Smooth muscle cell of the brain vasculature (primary cell): ENCODE measurements at places on chromosomes 16 and 17.

GRCh38 chr17:69779378-69780214 lies 295.4 kb upstream of the KCNJ16 start:
- peak; percentile 51 for DNase-seq

GRCh38 chr16:17658881-17659280 lies 188.1 kb upstream of the XYLT1 start:
- no peak for DNase-seq

- no peak for DNase-seq
These were observed 280.4 kb downstream of the SNX29 start for GRCh38 chr16:12256921-12257320.

DNA sequence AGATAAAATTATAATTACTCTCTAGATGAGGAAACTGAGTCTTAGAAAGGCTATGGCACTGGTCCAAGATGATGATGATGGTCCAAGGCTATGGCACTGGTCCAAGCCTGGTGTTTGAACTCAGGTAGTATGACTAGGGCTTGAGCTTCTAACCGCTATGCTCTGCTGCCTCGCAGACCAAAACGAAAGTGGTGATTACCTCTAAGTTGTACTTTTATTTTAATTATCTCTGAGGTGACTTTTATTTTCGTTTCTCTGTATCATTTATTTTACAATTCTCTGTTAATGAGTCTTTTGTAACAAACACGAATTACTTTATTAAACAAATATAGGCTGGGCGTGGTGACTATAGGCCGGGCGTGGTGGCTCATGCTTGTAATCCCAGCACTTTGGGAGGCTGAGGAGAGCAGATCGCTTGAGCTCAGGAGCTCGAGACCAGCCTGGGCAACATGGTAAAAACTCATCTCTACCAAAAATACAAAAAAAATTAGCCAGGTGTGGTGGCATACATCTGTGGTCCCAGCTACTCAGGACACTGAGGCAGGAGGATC lies 5.6 kb downstream of the REXO5 start:
- DNase-seq, result no peak

DNA sequence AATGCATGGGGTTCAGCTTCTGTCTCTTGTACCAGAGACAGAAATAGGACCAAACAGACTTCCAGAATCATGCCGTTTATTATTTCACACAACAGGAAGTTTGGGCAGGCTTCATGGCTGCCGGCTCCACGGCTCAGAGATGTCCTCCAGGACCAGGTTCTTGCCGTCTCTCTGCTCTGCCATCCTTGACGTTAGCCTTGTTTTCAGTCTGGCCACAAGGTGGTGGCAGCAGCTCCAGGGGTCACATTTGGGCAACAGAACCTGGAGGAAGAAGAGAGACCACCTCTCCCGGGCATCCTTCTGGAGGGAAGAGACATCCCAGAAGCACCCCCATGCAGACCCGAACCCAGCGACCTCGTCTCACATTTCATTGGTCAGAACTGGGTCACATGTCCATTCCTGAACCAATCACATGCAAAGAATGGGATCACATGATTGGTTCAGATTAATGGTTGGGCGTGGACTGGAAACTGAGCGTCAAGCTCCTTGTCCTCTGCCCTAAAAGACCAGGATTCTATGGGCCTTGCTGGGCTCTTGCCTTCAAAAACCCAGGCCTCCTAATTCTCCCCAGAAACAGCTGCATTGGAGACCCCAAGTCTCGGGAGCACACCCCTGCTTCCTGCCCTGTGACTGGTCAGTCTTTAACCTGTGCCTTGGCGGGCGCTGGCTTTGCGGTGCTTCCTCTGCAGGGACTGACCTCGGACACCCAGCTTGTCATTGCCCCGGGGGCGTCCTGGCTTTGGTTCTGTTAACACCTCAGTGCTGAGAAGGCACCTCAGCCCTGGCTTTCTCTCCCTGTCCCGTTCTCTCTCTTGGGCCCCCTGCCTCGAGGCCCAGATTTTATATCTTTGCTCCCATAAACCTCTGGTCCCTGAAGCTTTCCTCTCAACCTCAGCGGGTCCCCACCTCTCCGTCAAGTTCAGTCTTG lies 63.3 kb downstream of the IRF8 start:
- no peak for DNase-seq

DNA sequence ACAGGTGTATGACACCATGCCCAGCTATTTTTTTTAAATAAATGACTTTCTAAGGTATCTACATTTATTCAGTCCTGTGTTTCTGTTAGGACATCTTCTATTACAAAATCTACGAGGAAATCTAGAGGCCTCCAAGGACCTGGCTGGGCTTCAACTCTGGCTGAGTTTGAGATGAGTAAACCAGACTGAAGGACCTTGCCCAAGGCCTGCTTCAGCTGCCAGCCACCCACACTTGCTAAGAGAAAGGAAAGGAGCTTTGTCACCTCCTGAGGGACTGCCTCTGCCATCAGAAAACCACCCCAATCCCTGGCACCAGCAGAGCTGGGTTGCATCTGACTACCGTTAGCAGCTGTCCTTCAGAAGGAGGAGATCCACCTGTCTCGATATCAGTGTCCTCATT lies 1.3 kb upstream of the MYO1D start:
- no peak for DNase-seq

DNA sequence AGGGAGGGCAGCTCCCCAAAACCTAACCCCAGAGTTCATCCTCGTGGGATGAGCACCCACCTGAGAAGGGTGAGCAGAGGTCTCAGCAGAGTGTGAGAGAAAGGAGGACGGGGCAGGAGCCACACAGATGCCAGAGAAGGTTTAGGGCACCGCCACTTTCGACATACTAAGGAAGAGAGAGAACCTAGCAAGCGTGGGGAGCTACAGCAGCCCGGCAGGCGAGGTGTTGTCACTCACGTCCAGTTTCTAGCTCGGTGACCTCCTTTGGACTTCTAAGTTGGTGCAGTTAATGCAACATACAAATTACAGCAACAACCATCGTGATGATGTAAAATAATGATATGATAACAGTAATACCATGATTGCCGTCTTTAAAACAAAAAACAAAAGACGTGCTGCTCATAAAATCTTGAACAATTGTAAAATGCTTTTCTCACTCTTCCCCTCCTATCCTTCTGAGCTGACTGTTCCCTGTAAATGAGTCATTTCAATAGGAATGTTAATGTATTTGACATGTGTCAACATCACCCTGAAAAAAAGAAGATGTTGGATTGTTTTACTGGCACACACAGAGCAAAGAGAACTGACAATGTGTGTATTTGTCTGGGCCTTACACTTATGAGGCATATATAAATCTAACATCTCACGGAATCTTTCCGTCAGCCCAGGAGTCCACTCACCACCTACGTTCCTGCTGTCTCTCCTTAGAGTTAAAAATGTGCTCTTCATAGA lies 158.2 kb upstream of the MAF start:
- DNase-seq, result no peak

DNA sequence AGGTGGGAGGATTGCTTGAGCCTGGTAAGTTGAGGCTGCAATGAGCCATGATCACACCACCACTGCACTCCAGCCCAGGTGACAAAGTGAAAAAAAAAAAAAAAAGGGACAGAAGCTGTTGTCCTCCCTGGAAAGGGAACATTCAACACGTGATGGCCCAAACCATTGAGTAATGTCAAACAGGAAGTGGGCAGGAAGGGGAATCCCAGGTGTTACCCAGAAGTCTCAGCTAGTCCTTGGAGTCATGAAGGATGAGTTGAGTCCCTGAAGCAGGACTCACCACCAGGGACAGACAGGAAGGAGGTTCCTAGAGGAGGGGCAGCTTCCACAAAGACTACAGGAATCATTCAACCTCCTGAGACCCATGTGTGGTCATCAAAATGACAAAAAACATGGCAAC lies 19.8 kb upstream of the CMIP start:
- DNase-seq, result no peak

GRCh38 chr17:73266796-73267195 lies 5.1 kb upstream of the CPSF4L start:
- DNase-seq, result no peak

- DNase-seq, result no peak
These were observed 11.9 kb upstream of the KDM6B start for GRCh38 chr17:7822126-7822525.

DNA sequence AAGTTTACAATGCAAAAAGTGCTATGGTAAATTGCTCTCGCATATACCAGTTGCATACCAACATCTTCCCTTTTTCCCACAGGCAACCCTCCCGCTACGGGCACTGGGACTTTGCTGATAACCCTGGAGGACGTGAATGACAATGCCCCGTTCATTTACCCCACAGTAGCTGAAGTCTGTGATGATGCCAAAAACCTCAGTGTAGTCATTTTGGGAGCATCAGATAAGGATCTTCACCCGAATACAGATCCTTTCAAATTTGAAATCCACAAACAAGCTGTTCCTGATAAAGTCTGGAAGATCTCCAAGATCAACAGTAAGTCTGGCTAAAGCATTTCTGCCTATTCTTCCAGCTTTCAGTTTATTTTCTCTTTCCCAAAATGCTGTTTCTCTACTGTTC lies 27.9 kb upstream of the HSBP1 start:
- no peak for DNase-seq

DNA sequence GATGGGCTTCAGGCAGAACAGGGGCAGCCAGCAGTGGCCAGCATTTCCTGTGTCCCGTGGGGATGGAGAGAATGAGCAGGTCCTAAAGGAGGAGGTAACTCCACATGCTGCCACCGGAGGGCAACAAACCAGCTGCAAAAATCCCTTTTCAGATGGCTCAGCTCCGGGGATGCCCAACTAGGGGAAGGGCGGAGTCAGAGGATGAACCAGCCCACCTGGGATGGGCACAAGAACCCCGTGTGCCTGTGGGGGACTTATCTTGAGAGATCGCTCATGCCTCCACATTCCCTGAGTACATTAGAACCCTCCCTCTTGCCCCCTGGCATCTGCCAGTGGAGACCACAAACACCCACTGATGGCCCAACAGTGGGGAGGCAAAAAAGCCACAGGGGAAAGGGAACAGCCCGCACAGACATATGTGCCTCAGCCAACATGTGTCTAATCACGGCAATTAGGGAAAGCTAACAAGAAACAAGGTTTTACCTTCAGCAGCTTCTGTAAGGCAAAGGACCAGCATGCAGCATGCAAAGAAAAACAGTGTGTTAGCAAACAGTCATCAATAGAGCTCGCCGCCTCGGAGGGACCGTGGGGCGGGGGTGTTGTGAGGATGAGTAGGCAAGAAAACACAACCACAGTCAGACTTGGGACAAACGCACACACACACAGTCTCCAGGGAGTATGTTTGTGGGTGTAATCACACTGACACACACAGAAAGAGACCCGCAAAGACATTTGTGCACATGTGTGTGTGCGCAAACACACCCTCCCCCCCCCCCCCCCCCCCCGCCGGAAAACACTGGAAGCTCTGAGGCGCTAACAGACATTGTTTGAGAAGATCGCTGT lies 64.0 kb downstream of the MYO18A start:
- no peak for DNase-seq

DNA sequence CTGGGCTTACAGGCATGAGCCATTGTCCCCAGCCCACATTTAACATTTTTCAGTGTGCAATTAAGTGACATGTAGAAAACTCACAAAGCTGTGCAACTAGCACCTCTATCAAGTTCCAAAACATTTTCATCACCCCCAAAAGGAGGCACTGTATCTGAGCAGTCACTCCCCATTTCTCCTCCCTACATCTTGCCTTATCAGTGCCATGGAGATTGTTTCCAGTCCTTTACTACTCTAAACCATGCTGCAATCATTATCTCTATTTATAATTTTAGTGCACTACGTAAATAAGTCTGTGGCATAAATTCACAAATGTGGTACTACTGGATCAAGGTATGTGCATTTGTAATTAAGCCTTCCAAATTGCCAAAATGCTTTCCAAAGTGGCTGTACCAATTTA lies 7.6 kb downstream of the MRPS23 start:
- DNase-seq, result no peak

- DNase-seq, result no peak
These were observed 10.6 kb upstream of the NUDT16L1 start for GRCh38 chr16:4682616-4683254.

DNA sequence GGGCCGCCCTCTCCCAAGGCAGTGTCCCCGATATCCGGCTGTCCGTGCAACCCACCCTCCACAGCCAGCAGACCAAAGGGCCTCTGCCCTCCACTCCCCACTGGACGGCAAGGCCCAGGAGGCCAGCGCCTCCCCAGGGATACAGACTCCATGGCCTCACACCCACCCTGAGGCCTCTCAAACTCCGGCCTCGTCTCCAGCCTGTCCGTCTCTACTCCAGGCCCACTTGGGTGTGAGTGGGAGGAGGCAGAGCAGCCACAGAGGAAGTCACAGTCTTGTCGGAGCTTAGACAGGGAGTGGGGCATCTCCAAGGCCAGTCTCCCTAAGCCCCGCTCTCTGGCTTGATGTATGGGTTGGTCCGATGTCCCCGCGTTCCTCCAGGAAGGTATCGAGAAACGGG lies 73.3 kb downstream of the SRCIN1 start:
- no peak for DNase-seq

DNA sequence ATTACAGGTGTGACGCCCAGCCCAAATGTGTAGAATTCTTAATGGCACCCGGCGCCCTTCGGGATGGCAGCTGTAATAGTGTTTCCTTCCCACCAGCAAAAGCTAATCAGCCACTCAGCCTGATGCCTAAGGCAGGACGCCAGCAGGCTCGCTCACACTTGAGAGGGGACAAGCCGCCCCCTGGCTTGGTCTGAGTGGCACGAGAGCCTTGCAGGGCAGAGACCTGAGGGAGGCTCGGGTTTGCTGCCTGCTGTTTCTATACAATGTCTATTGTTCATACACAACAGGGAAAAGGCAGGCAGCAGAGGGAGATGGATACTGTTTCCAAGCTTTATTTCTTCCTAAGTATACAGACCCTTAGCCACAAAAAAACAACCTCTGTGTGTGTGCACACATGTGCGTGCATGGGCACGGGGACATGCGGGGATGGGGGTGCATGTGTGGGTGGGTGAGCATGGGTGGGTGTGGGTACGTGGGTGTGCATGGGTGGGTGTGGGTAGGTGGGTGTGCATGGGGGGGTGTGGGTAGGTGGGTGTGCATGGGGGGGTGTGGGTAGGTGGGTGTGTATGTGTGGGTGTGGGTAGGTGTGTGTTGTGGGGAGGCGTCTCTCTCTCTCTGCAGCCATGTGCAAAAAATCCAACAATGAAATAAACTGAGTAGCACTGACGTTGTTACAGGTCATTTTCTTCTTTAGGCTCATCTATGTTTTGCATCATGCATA lies 10.0 kb downstream of the SLC38A8 start:
- no peak for DNase-seq

DNA sequence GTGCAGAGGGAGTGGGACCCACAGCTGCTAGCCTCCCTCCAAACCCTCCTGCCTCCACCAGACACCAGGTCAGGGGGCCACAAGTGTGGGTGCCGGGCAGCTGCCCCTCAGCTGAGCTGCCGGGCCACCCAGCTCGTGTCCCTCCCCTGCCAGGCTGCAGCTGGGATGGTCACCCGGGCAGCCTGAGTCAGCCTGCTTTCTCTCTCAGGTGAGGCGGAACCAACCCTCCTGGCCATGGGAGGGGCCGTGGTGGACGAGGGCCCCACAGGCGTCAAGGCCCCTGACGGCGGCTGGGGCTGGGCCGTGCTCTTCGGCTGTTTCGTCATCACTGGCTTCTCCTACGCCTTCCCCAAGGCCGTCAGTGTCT lies 6.9 kb downstream of the SLC16A3 start:
- no peak for DNase-seq
